ENCODE measurements at places on chromosomes 6 and 20.
A peak's percentile ranks its signal among the peaks of the same experiment; 100 is the strongest.

DNA sequence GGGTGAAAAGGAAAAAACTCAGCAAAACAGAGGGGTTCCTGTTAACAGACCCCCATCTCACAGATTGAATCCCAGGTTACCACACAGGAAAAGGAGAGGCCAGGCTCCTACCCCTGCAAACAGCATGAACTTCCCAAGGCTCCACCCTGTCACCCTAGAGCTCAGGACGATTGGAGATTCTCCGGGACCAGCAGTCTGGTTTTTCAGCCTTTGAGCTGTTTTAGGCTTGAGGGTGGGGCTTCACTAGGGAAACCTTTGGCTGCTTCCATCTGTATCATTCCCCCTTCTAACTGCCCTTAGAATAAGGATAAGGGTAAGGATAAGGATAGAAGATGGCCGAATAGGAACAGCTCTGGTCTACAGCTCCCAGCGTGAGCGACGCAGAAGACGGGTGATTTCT, 16.0 kb downstream of the C6orf58 start:
- DNase-seq = no peak

DNA sequence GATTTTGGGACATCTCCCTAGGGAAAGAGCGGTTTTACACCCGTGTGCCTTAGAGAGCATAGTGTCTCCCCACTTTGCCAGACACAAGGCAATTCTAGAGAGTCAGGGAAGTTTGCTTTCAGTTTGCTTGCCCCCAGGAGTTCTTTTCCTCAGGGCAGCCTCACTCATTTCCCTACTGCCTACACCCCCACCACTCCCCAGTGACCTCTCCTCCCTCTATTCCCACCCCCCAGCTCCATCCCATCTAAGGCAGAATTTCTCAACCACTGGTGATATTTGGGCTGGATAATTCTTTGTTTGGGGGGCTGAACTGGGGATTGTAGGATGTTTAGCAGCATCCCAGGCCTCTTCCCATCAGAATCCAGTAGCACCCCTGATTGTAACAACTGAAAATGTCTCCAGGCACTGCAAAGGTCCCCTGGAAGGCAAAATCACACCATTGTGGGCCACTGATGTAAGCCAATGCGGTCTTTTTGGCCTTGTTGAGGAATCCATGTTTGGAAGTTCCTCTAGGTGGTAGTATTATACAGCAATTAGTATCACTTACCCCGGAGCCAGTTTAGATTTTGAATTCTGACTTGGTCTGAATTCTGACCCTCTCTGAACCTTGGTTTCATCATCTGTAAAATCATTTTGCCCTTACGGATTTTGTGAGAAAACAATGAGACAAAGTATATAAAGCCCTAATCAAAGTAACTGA, 1.3 kb downstream of the EPPIN start:
- no peak for DNase-seq

DNA sequence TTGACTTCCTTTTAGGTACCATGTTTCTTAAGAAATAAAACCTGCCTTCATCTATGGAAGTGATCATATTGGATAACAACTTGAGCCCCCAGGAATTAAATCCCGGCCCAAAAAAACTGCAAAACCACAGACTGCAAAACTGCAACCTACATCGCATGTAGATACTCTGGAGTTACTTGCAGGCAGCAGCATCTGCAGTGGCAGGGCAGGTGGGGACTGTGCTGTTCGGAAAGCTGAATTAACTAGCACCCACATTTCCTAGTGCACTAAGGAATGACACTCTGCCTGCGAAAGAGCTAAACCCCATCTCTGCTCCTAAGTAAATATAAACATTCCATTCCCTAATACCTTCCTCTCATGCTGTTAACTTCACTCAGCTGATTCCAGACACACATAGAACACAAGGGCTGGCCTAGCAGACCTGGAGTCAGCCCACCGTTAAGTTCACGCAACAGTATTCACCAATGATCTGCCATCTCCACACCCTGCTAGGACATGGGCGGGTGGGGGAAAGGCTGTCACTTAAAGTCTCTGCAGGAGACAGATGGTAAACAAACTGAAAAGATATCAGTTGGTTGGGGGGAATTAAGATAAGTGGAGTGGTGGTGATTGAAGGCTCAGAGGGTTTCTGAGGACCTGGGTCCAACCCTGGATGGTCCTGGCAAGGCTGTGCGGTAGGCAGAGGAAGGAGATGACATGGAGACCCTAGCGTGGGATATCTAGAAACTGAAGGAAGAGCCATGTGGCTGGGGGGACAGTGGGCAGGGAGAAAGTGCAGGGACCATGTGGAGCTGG, 128.4 kb downstream of the SYCP2 start:
- DNase-seq = no peak

GRCh38 chr20:5991623-5992441, 41.4 kb downstream of the MCM8 start:
- no peak for DNase-seq

DNA sequence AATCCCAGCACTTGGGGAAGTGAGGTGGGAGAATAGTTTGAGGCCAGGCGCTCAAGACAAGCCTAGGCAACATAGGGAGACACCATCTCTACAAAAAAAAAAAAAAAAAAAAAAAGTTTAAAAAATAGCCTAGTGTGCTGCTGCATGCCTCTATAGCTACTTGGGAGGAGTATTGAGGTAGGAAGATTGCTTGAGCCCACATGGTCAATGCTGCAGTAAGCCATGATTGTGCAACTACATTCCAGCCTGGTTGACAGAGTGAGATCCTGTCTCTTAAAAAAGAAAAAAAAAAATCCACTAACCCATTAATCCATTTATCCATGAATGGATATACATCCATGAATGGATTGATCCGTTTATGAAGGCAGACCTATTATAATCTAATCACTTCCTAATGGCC, 1064.6 kb upstream of the EYS start:
- DNase-seq = no peak

- DNase-seq = no peak
Measured at GRCh38 chr6:22598339-22598738, 29.0 kb downstream of the HDGFL1 start.

GRCh38 chr6:143286251-143286795, 164.2 kb downstream of the ADAT2 start:
- DNase-seq = peak; percentile 73

DNA sequence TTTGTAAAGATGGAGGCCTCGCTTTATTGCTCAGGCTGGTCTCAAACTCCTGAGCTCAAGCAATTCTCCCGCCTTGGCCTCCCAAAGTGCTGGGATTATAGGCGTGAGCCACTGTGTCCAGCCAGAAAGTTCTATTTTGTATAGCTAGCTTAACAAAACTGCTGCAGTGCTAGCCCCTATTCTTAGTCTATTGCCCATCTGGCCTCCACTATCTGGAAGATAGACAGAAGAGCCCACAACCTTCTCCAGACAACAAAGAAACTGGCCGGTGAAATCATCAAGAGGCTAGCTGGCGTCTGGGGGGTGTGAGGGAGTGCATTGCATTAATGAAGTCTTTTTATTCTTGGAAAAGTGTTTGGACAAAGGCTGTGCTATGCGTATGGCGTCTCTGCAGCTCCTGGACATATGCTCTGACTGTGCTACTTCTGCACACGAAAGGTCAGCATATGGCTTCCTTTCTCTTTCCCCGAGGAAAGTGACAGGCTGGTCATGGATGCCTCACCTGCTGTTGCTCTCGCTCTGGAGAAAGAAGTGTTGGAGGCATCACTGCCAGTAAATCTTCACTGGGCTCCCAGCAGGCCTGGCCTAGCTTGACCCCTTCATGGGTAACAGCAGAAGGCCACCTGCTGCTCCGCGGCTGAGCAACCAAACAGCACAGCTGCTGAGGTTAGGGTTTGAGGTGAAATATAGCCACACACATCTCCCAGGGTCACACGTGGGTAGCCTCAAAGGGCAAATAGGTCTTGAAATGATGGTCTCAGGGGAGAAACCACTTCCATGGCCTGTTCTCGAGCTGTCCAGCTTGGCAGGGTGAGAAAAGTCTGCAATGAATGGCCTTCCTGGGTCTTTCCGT, 95.1 kb upstream of the IYD start:
- peak; percentile 76 for DNase-seq
